ENCODE measurements at places on chromosomes 5 and 9.

GRCh38 chr9:75033791-75034473 is 5.8 kb upstream of the CARNMT1 start:
- DNase-seq, result no peak

- no peak for DNase-seq
Observed at GRCh38 chr5:122773619-122774018, 1.3 kb upstream of the SNX2 start.

DNA sequence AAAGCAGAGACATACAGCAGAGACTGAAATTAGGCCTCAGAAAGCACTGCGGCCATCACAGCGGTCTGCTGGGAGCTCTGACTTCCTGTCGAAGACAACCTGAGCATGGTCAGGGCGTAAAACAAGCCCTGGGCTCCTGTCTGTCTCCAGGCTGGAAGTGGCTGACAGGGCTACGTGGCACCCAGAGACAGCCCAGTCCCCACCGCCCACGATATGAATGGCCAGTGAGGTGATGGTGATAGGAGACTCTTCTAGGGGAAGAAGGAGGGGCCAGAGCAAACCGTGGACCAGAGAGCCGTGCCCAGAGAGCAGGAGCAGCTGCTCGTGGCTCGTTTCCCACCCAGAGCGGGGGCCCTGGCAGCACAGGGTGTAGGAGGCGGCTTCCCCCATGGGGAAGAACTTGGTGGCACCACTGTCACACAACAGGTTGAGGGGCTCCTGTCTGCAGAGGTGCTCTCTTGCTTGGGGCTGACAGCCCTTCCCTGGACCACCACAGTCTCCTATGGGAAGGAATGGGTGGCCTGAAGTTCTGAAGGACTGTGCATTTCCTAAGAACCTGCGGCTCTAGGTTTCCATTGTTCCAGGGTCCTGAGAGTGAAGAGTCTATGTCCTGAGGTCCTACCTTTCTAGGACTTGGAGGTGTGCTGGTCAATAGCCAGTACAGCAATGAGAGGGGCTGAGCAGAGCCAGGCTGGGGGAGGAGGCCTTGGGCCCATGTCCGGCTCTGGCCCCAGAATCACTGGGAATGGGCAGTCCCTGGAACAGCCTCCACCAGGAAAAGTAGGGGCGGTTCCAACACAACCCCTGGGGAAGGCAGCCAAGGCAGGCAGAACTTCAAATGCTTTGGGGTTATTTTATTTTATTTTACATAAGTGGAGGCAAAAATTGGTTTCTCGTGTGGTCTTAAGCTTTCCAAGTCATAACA is 56.4 kb downstream of the BARX1 start:
- DNase-seq, result no peak

DNA sequence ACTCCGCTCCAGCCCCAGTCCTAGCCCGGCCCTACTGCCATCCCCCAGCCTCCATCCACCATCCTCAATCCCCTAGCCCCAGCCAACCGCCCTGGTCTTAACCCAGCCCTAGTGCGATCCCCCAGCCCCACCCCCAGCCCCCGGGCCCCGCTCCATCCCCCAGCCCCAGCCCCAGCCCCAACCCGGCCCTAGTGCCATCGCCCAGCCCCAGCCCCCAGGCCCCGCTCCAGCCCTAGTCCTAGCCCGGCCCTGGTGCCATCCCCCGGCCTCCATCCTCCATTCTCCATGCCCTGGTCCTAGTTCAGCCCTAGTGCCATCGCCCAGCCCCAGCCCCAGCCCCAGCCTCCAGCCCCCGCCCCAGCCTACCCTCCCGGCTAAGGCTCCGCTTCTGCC is 398 bp downstream of the TOR1A start:
- no peak for DNase-seq

DNA sequence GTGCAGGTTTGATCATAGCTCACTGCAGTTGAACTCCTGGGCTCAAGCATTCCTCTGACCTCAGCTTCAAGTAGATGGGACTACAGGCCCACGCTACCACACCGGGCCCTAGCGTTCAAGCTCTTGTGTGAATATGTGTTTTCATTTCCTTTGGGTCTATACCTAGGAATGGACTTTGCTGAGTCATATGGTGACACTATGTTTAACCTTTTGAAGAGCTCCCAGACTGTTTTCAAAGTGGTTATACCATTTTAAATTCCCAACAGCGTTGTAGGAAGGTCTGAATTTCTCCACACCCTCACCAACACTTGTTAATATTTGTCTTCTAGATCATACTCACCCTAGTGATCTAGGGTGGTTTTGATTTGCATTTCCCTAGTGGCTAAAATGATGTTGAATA is 33.5 kb downstream of the FAF2 start:
- no peak for DNase-seq

GRCh38 chr5:123209502-123210027 is 120.5 kb downstream of the PRDM6 start:
- peak; percentile 62 for DNase-seq

DNA sequence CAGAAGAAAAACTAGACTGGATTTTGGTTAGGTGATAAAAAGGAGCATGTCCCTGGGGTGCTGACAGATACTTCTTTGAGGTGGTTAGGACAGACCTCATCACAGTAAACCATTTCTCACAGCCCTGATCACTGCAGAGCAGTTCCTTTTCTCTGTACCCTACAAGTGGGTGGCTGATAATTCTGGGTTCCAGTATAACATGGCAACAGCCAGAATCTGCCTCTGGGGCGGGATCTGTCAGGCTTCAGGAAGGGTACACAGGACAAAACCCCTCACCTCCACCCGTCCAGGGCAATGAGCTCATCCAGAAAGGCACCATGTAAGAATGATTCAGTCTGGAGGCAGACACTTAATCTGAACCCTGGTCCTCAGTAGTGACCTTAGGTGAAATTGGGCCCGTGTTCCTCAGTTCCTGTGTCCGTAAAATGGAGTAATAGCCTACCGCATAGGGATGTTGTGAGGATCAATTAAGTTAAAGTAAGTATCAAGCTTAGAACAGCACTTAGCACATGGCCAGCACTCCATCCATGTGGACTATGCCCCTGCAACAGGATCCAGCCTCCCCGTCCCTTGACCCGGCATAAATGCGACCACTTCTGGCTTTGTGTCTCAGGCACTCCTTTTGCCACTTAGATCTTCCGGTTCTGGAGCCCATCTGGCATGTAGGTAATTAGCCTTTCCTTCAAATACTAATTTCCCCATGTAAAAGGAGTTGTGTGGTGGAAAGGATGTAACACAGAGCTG is 129.2 kb downstream of the LHFPL2 start:
- DNase-seq, result no peak

DNA sequence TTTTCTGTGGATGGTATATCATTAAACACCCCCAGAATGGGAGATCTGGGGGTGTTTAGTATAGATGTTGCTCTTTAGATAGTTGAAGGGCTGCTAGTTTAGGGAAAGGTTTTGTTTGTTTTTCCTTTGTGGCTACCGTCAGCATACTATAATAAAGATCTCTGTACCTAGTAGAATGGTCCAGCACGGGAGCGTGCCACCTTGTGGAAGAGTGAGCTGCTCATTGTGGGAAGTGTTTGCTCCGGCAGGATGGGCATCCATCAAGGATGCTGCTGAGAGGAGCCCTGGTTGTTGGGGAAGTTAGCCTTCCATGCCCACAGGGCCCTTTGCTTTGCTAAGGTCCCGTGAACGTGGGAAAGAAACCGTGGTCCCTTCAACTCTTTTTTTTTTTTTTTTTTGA is 113.1 kb downstream of the LIFR start:
- peak; percentile 68 for DNase-seq

GRCh38 chr5:167513381-167513780 is 778.1 kb upstream of the WWC1 start:
- DNase-seq, result no peak

DNA sequence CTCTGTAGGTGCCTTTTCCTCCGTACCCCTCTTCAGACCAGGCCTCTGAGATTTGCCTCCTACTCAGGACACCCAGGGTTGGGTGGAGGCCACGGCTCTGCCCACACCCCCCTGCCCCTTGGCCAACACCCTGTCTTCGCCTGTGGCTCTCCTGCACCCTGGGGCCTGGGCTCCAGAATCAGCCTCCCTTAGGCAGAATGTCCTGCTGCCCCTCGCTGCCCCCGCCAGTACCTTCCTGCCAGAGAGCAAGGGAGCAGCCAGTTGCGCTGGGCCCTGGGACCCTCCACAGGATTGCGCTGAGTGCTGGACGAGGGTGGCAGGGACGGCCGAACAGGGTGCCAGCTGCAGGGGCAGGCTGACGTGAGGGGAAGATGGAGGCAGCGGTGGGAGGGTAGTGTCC is 53.5 kb downstream of the COL5A1 start:
- DNase-seq, result no peak

- DNase-seq, result no peak
Observed at GRCh38 chr9:113786071-113786470, 90.0 kb upstream of the ZNF618 start.

DNA sequence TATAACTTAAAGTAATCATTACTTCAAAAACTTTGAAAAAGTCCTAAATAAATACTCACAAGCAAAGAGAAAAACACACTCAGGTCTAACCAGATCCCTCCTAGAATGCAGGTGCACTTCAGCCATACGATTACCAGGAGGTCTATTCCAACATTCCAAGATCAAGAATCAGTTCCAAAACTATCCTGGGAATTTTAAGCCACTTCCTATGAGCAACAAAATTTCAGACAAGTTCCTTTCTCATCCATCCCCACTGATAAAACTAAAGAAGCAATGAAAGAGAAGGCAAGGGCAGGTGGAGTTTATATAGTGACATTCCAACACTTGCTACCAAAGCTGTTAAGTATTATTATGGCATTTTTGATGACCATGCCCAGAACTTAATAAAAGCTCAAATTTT is 29.6 kb downstream of the MLLT3 start:
- DNase-seq, result peak; percentile 41

GRCh38 chr9:8800196-8800595 is 1000.6 kb upstream of the DMAC1 start:
- no peak for DNase-seq

DNA sequence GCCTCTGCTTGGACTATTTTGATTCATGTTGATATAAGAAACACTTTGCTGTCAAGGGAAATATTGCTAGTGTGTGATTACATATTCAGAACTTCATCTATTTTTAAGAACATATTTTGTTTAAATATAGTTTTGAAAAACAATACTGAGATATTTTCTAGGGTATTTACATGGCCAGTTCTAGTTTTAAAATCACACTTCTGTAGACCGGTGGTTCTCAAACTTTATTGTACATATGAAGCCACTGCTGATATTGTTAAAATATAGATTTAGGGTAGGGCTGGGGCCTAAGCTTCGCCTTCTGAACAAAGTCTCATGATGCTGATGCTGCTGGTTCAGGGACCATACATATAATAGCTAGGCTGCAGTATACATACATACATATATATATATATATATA is 1000.0 kb downstream of the PTPRD start:
- DNase-seq, result no peak

GRCh38 chr9:94289691-94290090 is 30.6 kb downstream of the ZNF169 start:
- peak; percentile 39 for DNase-seq

GRCh38 chr9:112743216-112743836 is 7.2 kb upstream of the SNX30 start:
- no peak for DNase-seq

DNA sequence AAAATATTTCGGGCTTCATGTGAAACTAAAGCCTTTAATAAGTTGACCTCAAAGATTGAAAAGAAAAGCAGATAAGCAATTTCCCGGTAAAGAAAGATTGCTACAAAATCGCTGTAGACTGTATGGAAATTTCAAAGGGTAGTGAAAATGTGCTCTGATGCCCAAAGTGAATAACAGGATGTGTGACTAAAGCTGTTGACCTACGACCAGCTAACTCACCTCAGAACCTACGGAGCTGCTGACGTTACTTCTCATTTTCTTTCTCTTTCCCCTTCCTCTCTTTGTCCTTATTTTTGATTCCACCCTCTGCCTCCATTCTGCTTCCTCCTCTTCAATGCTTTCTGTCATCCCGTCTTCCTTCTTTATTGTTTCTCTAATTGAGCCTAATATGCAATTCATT is 103.2 kb downstream of the PDE4D start:
- DNase-seq, result peak; percentile 47

GRCh38 chr9:33196736-33197135 is 29.6 kb upstream of the B4GALT1 start:
- no peak for DNase-seq

- DNase-seq, result no peak
Observed at GRCh38 chr5:38848637-38849036, 2.8 kb downstream of the OSMR start.

DNA sequence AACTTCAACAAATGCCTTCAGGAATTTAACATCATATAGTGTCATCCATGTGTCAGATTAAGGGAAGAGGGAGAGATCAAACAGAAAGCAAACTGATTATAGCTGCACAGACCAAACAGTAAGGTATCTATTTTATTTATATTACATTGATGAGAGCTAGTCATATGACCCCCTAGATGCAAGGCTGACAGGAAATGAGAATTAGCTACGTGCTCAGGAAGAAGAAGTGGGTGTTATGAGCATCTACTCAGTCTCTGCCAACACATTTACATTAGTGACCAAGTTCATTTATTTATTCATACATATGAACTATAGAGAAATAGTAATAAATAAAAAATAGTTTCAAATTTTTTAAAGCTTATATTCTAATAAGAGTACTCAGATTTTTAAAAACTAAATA is 787.3 kb downstream of the KCTD16 start:
- DNase-seq, result no peak

GRCh38 chr5:1105350-1106265 is 6.3 kb downstream of the SLC12A7 start:
- no peak for DNase-seq

DNA sequence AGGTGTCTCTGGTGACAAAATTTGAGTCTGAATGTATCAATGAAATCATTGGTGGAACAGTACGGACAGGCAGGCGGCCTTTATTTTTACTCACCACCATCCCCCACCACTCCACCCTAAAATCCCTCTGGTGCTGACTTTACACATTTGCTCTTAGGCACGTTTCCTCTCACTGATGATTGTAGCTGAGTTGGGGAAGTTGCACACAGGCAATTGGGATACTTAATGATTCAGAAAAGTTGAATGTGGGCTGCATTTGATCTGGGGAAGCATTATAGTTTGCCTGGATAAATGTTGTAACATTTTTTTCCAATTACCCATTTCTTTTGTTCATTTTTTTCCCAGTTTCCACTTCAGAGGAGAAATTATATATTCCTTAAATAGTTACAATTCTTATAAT is 658.4 kb downstream of the TLR4 start:
- DNase-seq, result no peak

DNA sequence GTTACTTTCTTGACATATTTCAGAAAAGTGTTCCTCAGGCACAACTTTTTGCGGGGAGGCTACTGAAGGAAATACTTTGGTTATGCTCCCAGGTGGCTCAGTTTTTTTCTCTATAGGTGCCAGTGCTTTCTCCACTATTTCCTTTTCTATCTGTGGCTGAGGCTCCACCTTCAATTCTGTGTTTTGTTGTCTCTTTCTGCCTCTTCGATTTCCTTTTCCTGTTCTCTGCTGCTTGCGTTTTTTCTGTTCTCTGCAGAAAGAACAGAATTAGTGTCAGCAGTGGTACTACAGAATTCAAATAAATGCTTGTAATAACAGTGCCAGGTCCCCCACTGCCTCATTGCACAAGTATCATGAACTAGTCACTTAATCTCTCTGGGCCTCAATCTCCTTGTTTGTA is 7.0 kb downstream of the HEMGN start:
- DNase-seq, result no peak

Measured in PC-3 (cell line).